ENCODE measurements at places on chromosomes 6 and 20.

- no peak for DNase-seq
Measured at GRCh38 chr20:22862671-22863230, 172.4 kb upstream of the SSTR4 start.

DNA sequence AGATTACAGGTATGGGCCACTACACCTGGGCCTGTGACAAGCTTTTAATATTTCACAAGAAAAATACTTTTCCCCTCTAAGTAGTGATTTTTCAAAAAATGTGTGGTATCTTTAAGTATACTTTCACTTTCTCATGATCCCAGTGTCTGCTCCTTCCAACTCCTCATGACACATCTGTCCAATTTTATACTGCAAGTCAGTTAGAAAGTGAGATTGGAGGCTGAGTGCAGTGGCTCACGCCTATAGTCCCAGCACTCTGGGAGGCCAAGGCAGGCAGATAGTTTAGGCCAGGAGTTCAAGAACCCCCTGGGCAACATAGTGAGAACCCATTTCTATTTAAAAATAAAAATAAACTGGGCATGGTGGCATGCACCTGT lies 20.2 kb downstream of the PIM1 start:
- no peak for DNase-seq

DNA sequence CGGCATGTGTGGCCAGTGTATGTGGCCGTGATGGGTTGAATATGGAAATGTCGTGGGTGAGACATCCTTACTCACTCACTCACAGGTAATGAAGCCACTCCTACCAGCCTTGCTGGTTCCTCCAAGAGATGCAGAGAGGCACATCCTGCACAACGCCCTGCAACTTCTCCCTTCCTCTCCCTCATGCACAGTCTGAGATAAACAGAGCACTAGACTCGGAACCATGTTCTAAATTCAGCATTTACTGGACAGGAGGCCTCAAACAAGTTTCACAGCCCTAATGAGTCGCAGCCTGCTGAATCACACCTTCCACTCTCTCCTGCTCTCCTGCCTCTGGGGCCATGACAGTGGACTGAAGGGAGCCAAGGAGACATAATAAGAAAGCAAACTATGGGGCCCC lies 91.2 kb downstream of the ISM1 start:
- DNase-seq, result no peak

DNA sequence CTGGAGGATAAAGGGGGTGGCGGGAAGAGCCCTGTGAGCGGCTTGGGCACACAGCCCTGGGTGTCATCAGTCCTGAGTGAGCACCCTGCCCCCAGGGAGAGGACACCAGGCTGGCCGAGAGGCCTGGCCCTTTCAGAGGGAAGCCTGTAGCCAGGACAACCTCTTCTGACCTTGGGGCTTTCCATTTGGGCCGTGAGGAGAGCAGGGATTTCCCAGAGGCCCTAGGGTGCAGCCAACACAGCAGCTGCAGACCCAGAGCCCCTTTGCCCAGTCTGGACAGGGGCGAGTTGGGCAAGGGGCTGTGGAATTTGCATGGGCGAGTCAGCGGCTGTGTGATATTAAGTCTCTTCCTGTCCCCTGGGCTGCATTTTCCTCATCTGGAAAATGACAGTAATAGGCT lies 6.3 kb downstream of the MAP1LC3A start:
- no peak for DNase-seq

DNA sequence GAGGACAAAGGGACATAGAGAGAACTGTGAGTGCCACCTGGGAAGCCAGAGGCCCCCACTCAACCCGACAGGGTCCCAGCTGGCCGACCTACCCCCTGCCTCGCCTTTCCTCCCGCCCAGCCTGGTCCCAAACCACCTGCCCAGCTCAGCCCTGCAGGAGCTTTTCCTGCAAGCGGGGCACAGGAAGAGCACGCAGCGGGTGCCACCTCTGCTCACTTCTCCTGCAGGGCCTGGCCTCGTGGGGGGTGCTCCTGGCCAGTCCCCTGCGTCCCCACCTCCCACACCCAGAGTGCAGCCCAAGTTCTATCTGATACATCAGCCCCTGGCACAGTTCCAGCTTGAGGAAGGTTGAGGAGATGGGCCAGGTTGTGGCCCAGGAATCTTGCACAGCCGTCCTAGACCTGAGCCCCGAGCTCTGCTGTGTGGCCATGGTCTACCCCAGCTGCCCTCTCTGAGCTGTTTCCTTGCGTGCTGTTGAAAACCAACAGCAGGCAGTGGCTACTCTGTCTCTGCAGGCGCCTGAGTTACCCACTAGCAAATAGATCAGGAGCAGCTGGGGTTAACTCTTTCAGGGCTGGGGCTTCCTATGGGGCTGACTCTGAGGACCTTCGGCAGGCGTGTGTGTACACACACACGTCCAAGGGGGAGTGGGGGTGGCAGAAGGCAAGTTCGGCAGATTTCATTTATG lies 1.7 kb downstream of the NECAB3 start:
- no peak for DNase-seq

GRCh38 chr20:49699200-49699992 lies 14.3 kb downstream of the B4GALT5 start:
- peak; percentile 41 for DNase-seq

- DNase-seq, result no peak
Measured at GRCh38 chr6:7881765-7882500, 28.7 kb downstream of the TXNDC5 start.

- DNase-seq, result no peak
Measured at GRCh38 chr6:82022614-82023129, 224.9 kb downstream of the IBTK start.
